ENCODE measurements at places on chromosomes 2 and 18. TPM values are rescaled to one million over a fixed set of nuclear protein-coding genes. Genes with fewer than 3 reads are reported as not detected.

MAP4K3 gene
- total RNA-seq = 16.2 TPM

RGPD4 gene
- not detected for total RNA-seq

MARCHF4 gene
- 27.4 TPM for total RNA-seq

BARD1 gene
- 6.2 TPM for total RNA-seq

C2orf72 gene
- total RNA-seq = 5.6 TPM

CCDC148 gene
- 0.42 TPM for total RNA-seq

HOXD13 gene
- total RNA-seq = 0.27 TPM

TMEM247 gene
- not detected for total RNA-seq

ERICH2 gene
- total RNA-seq = not detected

WDR35 gene
- 14.5 TPM for total RNA-seq

NPPC gene
- total RNA-seq = 0.31 TPM

CYP1B1 gene
- 4.2 TPM for total RNA-seq

MAL gene
- 0.12 TPM for total RNA-seq

AQP12A gene
- not detected for total RNA-seq

SPEG gene
- 10.4 TPM for total RNA-seq

ALLC gene
- total RNA-seq = not detected

PLCL1 gene
- not detected for total RNA-seq

DNMT3A gene
- total RNA-seq = 6.8 TPM

ZDBF2 gene
- total RNA-seq = 0.79 TPM

IL1B gene
- 0.15 TPM for total RNA-seq

ABCB11 gene
- not detected for total RNA-seq

EPAS1 gene
- 99.8 TPM for total RNA-seq

DOK6 gene
- total RNA-seq = not detected

NAGK gene
- total RNA-seq = 63.2 TPM

SERPINB10 gene
- not detected for total RNA-seq

CYS1 gene
- total RNA-seq = 1.1 TPM

LIMS3 gene
- total RNA-seq = not detected

ZNF142 gene
- 17.1 TPM for total RNA-seq

AKAIN1 gene
- total RNA-seq = not detected

TXNDC2 gene
- total RNA-seq = 0.45 TPM

CGREF1 gene
- total RNA-seq = 7.8 TPM

C2orf66 gene
- 0.14 TPM for total RNA-seq

ZNF804A gene
- not detected for total RNA-seq

M1AP gene
- total RNA-seq = not detected

ZC3H15 gene
- total RNA-seq = 79.6 TPM
